ENCODE measurements at places on chromosomes 3 and 15.

- peak; percentile 55 for DNase-seq
These were observed 58.8 kb downstream of the SLCO3A1 start for GRCh38 chr15:91912336-91912735.

- no peak for DNase-seq
These were observed 108.9 kb upstream of the TRIM42 start for GRCh38 chr3:140568842-140569520.

DNA sequence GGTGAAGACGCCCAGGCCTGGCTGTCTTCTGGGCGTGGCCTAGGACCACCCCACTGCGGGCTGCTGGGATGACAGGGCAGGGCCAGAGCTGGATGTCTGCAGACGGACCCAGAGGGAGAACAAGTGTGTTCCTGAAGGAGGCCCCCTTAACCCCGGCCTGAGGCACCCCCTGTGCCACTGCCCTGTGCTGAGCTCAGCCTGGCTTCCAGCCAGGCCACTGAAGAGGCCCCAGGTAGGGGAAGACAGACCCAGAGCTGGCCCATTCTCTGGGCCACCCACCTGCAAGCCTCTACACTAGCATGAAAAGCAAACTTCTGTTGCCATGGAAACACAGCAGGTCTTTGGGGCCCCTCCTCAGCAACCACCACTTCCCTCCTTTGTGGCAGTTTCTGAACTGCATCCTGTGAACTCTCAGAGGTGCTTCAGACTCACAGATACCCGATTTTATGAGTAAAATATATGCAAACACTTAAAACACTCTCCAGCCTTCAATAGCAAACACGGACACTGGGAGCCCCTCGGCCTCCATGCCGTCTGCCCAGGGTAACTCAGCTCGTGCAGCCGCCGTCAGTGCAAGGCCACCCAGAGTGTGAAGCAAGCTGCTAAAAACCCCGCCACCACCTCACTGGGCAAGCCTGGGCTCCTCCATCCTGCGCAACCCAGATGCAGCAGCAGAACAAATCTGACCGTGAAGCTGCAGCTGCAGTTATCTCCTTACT, 42.5 kb downstream of the CMTM6 start:
- peak; percentile 73 for DNase-seq

DNA sequence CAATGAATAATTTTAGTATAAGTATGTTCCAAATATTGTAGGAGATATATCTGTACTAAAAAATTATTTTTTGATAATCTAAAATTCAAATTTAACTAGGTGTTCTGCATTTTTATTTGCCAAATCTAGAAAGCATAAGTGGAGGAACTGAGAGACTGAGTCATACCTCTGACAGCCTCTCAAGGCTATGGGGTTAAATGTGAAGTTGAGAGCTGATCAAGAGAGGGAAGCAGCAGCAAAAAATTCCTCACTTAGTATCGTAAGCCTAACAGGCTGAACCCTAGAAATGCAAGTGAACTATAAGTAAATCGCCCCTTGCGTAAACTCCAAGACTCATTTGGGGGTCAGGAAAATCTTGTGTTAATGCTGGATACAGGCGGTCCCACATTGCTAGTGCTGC, 12.8 kb upstream of the TOPAZ1 start:
- DNase-seq, result no peak

GRCh38 chr15:101138086-101138660, 113.7 kb downstream of the CHSY1 start:
- no peak for DNase-seq

- no peak for DNase-seq
These were observed 93.2 kb upstream of the MEF2A start for GRCh38 chr15:99472416-99473145.

- DNase-seq, result no peak
These were observed 17.5 kb upstream of the GNAT1 start for GRCh38 chr3:50173685-50174516.

- no peak for DNase-seq
These were observed 34.9 kb downstream of the DCLK3 start for GRCh38 chr3:36729204-36730056.

DNA sequence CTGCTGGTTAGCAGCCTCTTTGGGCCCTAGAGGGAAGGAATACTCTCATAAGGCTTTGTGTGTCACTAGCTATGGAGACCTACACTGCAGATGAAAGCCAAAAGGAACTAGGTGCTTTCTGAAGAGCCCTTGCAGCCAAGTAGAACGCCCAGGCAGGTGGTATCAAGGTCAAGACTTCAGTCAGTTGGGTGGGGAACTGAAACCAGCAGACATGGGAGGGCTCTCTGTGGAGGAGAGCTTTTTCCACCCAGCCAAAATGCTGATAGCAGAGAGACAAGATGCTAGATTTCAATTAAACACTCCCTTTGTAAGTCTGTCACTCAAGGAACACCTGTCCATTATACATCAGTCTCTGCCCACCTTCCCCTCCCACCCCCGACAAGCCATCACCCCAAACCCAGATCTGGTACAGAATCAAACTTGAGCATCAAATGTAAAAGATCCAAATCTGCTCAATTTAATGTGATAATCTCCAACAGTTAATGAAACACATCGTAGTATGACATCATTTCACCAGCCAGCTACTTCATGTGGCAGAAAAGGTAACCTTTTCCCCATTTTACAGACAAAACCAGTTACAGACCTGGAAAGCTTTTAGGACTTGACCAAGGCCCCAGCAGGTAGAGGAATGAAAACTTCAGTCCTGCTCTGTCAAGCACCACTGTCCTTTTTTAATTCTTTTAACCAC, 14.6 kb downstream of the MRPS25 start:
- DNase-seq, result no peak

GRCh38 chr3:101846709-101847108, 2.6 kb upstream of the NFKBIZ start:
- DNase-seq, result no peak

DNA sequence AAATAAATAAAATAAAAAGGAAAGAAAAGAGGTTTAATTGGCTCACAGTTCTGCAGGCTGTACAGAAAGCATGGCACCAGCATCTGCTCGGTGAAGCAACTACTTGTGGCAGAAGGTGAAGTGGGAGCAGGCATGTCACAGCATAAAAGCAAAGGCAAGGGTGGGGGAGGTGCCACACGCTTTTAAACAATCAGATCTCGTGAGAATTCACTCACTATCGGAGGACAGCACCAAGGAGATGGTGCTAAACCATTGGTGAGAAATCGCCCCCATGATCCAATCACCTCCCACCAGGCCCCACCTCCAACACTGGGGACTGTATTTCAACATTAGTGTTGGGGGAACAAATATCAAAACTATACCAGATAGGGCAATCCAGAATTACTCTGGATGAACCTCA, 15.3 kb downstream of the SCG3 start:
- DNase-seq, result no peak

DNA sequence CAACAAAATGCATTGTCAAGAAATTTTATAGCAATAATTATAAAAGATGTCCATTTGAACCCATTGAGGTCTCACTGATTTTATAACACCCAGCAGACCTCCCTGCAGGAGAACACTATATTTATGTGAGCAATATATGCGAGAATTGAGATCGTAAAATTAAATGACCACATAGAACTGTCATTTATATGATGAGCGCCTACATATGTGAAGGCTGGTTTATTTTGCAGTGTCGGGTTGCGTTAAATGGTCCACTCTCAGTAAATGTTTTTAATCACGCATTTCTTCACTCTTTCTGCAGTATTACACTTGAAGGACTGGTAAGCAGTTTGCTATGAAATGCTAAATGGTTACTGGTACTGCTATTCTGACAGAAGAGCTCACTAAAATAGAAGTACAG, 408.5 kb upstream of the AGTR1 start:
- no peak for DNase-seq

DNA sequence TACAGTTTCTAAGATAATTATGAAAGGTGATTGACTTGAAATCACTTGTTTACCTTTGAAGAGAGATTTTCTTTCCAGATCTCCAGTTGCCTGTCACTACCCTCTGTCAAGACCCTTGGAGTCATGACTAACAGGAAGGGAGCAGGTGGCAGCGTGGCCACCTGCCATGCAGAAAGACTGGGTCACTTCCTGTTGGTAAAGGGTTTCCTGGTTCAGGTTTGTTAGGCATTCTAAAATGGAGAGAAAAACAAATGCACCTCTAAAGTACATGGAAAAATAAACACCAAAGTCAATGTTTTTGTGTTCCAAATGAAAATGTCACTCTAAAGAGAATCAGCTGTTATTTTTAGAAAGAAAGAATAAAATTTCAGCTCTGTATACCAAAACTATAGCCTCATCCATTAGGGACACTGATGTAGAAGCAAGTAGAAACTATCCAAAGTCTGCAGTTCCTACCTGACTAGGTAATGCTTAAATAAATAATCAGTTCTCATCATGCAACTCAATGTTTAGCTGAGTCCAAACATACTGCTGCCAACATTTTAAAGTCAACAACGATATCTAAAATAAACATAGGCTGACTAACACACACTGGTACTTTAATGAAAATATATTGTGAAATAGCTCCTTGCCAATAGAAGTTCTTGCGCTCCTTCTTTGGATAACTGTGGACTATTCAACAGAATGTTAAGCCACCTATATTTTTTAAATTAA, 23.9 kb upstream of the TM4SF1 start:
- peak; percentile 70 for DNase-seq

GRCh38 chr3:126540951-126541627, 17.1 kb downstream of the CHST13 start:
- no peak for DNase-seq

GRCh38 chr3:94965867-94966475, 903.1 kb downstream of the NSUN3 start:
- no peak for DNase-seq

DNA sequence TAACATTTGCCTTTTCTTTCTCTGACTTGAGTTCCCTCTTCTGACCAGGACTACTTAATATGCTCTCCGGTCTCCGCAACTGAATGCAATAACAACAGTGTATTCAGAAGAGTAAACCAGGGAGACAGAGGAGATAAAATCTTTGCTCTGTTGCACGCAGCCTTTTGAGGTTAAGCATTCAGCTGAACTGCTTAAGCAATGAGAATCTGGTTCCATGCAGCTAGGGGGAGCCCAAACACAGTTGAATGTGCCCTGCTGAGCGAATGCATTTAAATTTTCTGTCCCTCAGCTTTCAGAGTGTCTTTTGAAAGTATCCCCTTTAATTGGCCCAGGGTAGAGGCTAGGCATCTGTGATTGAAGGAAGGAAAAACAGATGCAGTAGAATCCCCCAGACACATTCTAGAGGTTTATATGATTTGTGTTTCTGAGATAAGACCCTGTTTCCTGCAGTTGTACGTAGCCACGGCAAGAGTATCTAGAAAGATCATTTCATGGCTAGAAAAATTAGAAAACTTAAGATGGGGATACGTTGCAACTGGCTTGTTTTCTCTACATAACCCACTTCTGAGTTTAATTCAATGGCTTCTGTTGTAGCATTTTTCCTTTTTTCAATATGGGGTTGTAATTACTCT, 309.6 kb downstream of the TUSC7 start:
- peak; percentile 86 for DNase-seq

All from SHP77 (cell line).